ENCODE measurements at places on chromosomes 12 and 14. TPM values are rescaled to one million over a fixed set of nuclear protein-coding genes. Genes with fewer than 3 reads are reported as not detected.

The KCNC2 gene
- total RNA-seq: not detected

The ERO1A gene
- total RNA-seq: 50.3 TPM

The ZC2HC1C gene
- total RNA-seq: 2.5 TPM

The KIF5A gene
- total RNA-seq: 0.17 TPM

The TTLL5 gene
- 16.6 TPM for total RNA-seq

The CHGA gene
- total RNA-seq: not detected

The PPP2R3C gene
- total RNA-seq: 31.4 TPM

The AMDHD1 gene
- total RNA-seq: not detected

The EP400 gene
- total RNA-seq: 7.2 TPM

The SLC17A8 gene
- not detected for total RNA-seq

The RTL1 gene
- not detected for total RNA-seq

The C1QL4 gene
- total RNA-seq: not detected

The AKAP3 gene
- total RNA-seq: 0.58 TPM

The KLHL33 gene
- 0.09 TPM for total RNA-seq

The FAR2 gene
- total RNA-seq: 2.3 TPM

The PTPRO gene
- 0.09 TPM for total RNA-seq

The KRT6C gene
- not detected for total RNA-seq

The CELA1 gene
- total RNA-seq: not detected

The CLEC1A gene
- total RNA-seq: 0.09 TPM

The CFAP73 gene
- not detected for total RNA-seq

The PTCSC3 gene
- not detected for total RNA-seq

The OAS1 gene
- total RNA-seq: 2.7 TPM

The NRIP2 gene
- total RNA-seq: under 0.01 TPM

The CYP27B1 gene
- 1.6 TPM for total RNA-seq

The INSM2 gene
- total RNA-seq: not detected

The NTF3 gene
- 1.5 TPM for total RNA-seq

The VWF gene
- 0.35 TPM for total RNA-seq

The RFLNA gene
- 5.8 TPM for total RNA-seq

The SIX6 gene
- not detected for total RNA-seq

The SLCO1B3 gene
- total RNA-seq: not detected

The CEP170B gene
- 12.4 TPM for total RNA-seq

The P2RX2 gene
- total RNA-seq: not detected

The RPGRIP1 gene
- total RNA-seq: 0.12 TPM

The NFATC4 gene
- total RNA-seq: 83.0 TPM

The POLE gene
- total RNA-seq: 11.6 TPM

The C1S gene
- 273 TPM for total RNA-seq

The GDF3 gene
- total RNA-seq: not detected

The HOXC5 gene
- not detected for total RNA-seq

The LRRK2 gene
- total RNA-seq: 1.9 TPM

The KLRC2 gene
- total RNA-seq: not detected

The ACVRL1 gene
- total RNA-seq: 125 TPM

The IL22 gene
- not detected for total RNA-seq

The OR6C70 gene
- total RNA-seq: not detected

The COL2A1 gene
- under 0.01 TPM for total RNA-seq

The AQP6 gene
- total RNA-seq: not detected

The APOF gene
- not detected for total RNA-seq

The GPRC5D gene
- not detected for total RNA-seq

The NID2 gene
- 675 TPM for total RNA-seq

The PRB2 gene
- total RNA-seq: not detected

The ADGRD1 gene
- 22.0 TPM for total RNA-seq

The CEP128 gene
- 1.6 TPM for total RNA-seq

The TMEM233 gene
- total RNA-seq: not detected

The DDN gene
- not detected for total RNA-seq

The IFI27 gene
- 7.4 TPM for total RNA-seq

The MED13L gene
- total RNA-seq: 50.5 TPM

The OVCH1 gene
- total RNA-seq: 0.17 TPM

The CLBA1 gene
- total RNA-seq: 8.9 TPM

The SLC41A2 gene
- total RNA-seq: 21.4 TPM

The CLEC12A gene
- not detected for total RNA-seq

The KRT80 gene
- 0.35 TPM for total RNA-seq

Data from pericardium fibroblast (primary cell).